ENCODE measurements at places on chromosomes 1 and 21.

- DNase-seq = no peak
These were observed 402.1 kb upstream of the B3GALT2 start for GRCh38 chr1:193588311-193589082.

DNA sequence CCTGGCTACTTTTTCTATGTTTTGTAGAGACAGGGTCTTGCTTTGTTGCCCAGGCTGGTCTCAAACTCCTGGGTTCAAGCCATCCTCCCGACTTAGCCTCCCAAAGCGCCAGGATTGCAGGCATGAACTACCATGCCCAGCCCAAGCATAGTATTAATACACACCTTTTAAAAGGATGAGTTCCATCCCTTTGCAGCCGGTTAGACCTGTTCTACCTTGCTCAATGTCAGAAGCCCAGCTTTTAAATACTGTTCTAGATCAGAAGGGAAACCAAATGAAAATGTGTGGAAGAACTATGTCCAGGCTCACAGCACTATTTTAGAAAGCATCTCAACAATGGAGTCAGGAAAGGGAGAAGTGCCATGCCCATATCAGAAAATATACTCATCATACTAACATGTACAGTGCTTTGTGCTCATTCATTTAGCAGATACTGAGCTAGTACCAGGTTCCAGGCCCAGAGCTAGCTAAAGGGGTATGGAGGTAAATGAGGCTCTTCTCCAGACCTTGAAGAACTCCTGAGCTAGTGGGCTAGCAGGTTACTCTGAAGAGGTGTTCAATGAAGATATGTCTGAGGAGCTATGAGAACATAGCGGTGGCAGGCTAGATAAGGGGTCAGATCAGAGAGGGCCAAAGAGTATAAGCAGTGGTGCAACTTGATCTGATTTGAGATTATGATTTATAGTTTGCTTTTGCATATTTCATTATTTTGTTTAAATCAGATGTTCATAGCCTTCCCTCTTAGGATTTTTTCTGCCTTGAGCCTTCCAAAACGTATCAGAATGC lies 78.2 kb downstream of the RNF220 start:
- DNase-seq = no peak

DNA sequence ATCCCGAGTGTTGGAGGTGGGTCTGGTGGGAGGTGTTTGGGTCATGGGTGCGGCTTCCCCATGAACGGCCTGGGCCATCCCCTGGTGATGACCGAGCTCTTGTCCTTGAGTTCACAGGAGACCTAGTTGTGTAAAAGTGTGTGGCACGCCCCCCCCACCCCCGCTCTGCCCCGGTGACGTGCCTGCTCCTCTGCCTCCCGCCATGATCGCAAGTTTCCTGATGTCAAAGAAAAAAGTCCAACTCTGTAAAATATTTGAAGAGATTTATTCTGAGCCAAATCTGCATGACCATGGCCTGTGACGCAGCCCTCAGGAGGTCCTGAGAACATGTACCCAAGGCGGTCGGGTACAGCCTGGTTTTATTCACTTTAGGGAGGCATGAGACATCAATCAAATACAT lies 125.1 kb upstream of the COL6A1 start:
- no peak for DNase-seq

DNA sequence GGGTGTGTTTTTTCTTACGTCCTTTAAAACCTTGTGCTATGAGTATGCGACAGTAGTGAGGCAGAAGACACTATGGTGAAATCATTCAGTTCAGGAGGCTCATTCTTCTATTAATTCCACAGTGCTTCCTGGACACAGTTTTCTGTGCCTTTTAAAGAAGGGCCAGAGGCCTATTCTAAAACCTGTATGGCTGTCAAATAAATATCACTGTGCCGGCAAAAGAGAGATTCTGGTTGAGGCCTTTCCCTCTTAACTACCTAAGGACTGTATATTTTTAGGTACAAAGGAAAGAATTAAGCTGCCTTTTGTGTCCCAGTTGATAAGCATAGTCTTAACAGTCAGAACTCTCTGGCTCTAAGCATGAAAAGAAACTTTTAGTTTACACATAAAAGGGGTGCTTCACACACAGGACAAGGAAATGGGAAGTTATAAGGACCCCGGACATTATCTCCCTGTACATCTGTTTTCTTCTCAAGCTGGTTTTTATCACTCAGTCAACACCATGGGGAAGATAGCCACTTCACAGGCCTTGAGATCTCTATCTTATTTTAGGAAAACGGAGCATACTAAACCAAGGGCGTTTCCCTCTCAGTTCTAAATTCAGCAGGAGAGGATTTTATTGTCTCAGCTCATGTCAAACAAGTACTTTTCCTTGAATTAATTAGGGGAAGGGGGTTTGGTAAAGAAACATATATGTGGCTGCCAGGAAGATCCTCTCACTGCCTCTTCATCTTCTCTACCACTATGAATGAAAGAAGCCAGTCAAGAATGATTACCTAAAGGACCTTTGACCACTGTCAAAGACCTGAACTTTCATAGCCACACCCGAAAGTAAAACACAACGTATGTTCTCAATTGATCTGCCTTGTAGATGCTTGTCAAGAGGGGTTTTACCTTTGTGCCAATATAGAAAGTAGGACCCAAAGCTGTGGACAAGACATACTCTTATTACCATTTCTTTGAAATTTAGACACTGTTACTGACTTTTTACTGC lies 71.4 kb upstream of the HSPA13 start:
- no peak for DNase-seq

- no peak for DNase-seq
These were observed 15.3 kb downstream of the RCAN1 start for GRCh38 chr21:34599534-34600101.

DNA sequence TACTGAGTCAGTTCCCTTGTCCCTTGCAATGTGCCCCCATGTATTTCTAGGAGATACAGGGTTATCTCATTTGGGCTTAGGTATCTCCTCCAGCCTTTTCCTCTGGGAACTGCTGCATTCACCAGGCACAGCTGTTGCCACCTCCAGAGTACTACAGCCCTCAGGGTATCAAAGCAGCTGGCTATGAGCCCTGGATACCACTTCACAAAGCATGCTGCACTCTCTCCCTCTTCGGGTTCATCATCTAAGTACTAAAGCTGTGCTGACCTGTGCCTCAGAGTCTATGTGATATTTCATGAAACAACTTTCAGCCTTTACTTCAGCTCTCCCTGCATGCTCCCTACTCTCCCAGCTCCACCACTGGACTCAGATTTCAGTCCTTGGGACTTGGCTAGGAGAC lies 62.3 kb downstream of the CCDC185 start:
- DNase-seq = peak; percentile 9

GRCh38 chr1:51327386-51327785 lies 3.0 kb downstream of the TTC39A start:
- no peak for DNase-seq

- DNase-seq = peak; percentile 88
These were observed at the start of gene EVA1B for GRCh38 chr1:36323636-36324352. EVA1B (minus strand) TSS chr1:36323645; CDS start chr1:36323037, 608 bp downstream.

DNA sequence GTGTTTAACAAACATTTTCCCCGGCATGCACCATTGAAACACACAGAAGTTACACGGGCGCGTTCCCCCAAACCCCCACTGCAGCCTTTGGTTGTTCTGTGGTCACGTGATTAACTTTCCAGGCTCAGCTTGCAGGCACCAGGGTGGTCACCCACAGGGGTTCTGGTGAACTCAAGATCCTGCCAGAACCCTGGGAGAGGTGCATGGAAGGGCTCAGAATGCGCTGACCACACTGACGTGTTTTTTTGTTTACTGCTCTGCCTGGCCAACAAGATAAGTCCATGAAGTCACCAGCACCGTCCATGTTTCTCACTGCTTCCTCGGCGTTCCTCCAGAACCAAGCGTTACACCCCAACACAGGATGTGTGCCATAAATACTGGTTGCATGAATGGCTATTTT lies 229.5 kb upstream of the VAMP3 start:
- no peak for DNase-seq

- no peak for DNase-seq
These were observed 15.6 kb upstream of the ECE1 start for GRCh38 chr1:21305900-21306189.

DNA sequence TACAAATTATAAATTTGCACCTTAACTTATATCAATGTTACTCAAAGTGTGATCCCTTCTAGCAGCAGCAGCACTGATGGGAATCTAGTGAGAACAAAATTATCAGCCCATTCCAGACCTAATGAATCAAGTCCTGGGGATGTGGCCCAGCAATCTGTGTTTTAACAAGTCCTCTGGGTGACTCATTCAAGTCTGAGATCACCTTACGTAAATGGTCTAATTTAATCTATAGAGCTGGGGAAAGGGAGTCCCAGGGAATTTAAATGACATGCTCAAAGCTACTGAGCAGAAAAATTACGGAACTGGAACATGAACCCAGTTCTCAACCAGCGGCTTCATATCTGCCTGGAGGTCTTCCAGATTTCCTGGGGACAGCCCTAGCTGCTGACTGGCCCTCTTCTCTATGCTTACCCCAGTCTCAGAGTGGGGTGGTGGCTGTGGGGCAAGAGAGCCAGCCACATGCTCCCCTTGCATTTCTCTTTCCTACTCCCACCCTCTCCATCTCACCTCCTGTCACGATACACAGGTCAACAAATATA lies 220.0 kb downstream of the TM2D1 start:
- no peak for DNase-seq

- no peak for DNase-seq
These were observed 805 bp downstream of the ATG4C start for GRCh38 chr1:62784509-62785365.

- no peak for DNase-seq
These were observed 198.3 kb downstream of the LTN1 start for GRCh38 chr21:28794371-28794851.

GRCh38 chr1:222522105-222522915 lies 25.6 kb downstream of the HHIPL2 start:
- no peak for DNase-seq

DNA sequence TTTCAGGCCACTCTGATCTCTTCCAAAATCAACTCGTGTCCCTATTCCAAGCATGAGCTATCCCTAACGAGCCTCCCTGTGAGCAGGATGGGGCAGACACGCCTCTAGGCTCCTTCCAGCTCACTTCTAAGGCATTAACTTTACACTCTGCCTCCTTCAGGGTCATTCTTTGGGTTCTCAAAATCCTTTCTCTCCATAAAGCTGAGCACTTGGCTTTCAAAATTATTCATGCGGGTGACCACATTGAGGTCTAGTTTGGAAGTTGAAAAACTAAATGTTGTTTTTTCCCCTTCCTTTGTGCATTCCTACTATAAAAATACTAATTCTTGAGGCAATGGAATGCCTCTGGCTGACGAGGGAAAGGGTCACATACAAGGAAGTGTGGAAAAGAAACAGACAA lies 33.5 kb upstream of the BMP8B start:
- no peak for DNase-seq

GRCh38 chr1:110003747-110004428 lies 19.3 kb downstream of the AHCYL1 start:
- peak; percentile 95 for DNase-seq

- DNase-seq = no peak
These were observed 358.3 kb downstream of the USP25 start for GRCh38 chr21:16088056-16088455.

GRCh38 chr21:43905726-43906455 lies 40.9 kb downstream of the AGPAT3 start:
- no peak for DNase-seq

- DNase-seq = no peak
These were observed 34.8 kb downstream of the CASZ1 start for GRCh38 chr1:10761503-10762152.

All from RPMI7951 (cell line).